ENCODE measurements at places on chromosomes 6 and 20. TPM values are rescaled to one million over a fixed set of nuclear protein-coding genes. Genes with fewer than 3 reads are reported as not detected.

C20orf144 gene
- total RNA-seq = 0.11 TPM

ABHD16B gene
- not detected for total RNA-seq

LY6G6F gene
- not detected for total RNA-seq

ARMH2 gene
- total RNA-seq = not detected

ELMO2 gene
- total RNA-seq = 36.7 TPM

SLCO4A1 gene
- 2.0 TPM for total RNA-seq

LRRC1 gene
- total RNA-seq = 11.6 TPM

MEI4 gene
- total RNA-seq = not detected

CARMIL1 gene
- 10.2 TPM for total RNA-seq

SNRPB gene
- total RNA-seq = 345 TPM

CRYBG1 gene
- 27.7 TPM for total RNA-seq

ZNF335 gene
- total RNA-seq = 13.6 TPM

PGC gene
- total RNA-seq = not detected

VIP gene
- total RNA-seq = not detected

TGM2 gene
- total RNA-seq = 221 TPM

PPP1R14C gene
- 1.9 TPM for total RNA-seq

ZBTB9 gene
- total RNA-seq = 5.7 TPM

BCAS1 gene
- total RNA-seq = 0.11 TPM

RAET1L gene
- total RNA-seq = not detected

OGFRL1 gene
- total RNA-seq = 11.0 TPM

HLA-DOA gene
- total RNA-seq = not detected

RBBP8NL gene
- not detected for total RNA-seq

HLA-DQB1 gene
- not detected for total RNA-seq

TNFRSF6B gene
- total RNA-seq = 57.4 TPM

CCN6 gene
- total RNA-seq = not detected

PRKN gene
- 3.4 TPM for total RNA-seq

LHFPL5 gene
- total RNA-seq = not detected
